ENCODE measurements at places on chromosomes 7 and 10.

DNA sequence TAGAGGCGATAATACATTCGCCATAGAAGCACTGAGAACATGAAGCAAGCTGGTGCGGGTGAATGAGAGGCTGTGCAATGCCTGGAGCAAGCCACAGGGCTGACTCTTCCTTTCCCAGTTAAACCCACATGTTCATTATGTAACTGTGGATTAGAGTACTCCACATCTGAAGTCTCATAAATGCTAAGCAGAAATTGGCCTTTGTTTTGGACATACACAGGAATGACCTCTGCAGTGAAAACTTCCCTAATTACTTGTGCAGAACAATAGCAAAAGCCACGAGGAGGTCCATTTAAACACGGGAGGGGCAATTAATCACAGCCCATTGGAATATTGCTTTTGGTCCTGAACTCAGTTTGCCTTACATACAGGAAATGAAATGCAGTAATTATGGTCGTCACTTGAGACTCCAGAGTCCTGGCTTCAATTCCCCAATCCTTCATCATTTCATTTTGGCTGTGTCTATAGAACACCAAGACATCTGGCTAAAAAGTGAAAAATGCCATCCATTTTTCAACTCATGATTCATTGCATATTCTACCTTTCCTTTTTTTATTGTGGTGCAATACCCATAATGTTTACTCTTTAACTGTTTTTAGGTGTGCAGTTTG is 78.7 kb upstream of the CXCL12 start:
- H3K27ac ChIP-seq, result no peak overlapping the region
- DNase-seq, result no peak
- no peaks in the 10 kb centered on the region for H3K36me3 ChIP-seq
- H3K4me1 ChIP-seq, result no peaks in the 10 kb centered on the region

DNA sequence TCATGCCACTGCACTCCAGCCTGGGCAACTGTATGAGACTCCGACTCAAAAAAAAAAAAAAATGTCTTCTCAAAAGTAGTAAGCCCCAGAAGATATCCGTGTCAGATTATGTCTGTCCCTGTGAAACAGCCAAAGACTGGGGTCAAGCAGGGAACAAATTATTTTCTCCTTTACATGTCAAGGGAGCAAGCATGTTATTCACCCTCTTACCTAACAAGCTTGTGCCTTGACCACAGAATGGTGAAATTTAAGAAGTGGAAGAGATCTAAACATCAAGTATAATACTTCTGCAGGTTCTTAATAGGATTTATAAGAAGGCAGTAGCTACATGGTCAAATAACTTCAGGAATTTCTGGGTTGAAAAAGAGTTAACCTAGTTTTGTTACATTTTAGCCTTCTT is 187.9 kb downstream of the ZNF365 start:
- no peaks in the 10 kb centered on the region for H3K4me1 ChIP-seq
- no peak overlapping the region for H3K4me3 ChIP-seq
- no peaks in the 10 kb centered on the region for H3K27me3 ChIP-seq
- no peak for DNase-seq
- no peak overlapping the region for H3K27ac ChIP-seq
- H3K36me3 ChIP-seq, result no peaks in the 10 kb centered on the region

DNA sequence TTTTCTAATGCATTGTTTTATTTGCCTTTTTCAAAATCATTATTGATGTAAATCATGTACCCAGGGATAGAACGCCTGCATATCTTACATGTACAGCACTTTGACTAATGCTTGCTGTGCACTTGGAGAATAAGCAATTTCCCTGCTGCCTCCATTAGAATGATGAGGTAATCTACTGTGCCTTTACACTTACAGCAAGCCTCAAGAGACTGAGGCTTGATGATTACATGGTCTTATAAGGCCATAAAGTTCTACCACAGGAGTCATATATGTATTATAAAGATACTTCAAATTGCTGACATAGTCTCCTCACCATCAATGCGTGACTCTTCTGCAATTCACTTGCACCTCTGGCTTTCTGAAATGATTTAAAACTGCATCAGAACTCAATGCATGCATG is 328.6 kb upstream of the HGF start:
- H3K27me3 ChIP-seq, result no peaks in the 10 kb centered on the region
- H3K4me1 ChIP-seq, result no peaks in the 10 kb centered on the region
- no peak for DNase-seq
- H3K36me3 ChIP-seq, result no peaks in the 10 kb centered on the region
- no peak overlapping the region for H3K4me3 ChIP-seq
- H3K27ac ChIP-seq, result no peak overlapping the region

DNA sequence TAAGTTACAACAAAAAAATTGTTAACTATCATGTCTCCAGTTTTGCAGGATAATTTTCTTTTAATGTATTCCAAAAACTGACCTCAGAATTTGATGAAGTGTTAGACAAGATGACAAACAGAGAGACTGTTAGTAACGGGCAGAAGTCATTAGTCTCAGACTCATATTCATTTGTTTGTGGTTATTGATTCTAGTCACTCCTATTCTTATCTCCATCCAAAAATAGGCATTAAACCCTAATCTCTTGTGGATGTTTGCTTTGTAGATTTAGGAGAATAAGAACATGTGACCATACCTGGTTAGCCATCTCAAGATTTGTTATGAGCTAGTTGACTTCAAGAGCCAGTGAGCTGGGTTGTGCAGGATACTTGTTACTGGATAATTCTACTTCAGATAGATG is 261.1 kb downstream of the AUTS2 start:
- no peaks in the 10 kb centered on the region for H3K36me3 ChIP-seq
- H3K4me3 ChIP-seq, result no peak overlapping the region
- no peaks in the 10 kb centered on the region for H3K4me1 ChIP-seq

Data from colonic mucosa (tissue), 4 donors.